ENCODE measurements at places on chromosomes 1 and 21.

- DNase-seq = no peak
Observed at GRCh38 chr1:25664357-25665199, 48.0 kb downstream of the MAN1C1 start.

GRCh38 chr1:7187112-7187493, 401.8 kb downstream of the CAMTA1 start:
- no peak for DNase-seq

DNA sequence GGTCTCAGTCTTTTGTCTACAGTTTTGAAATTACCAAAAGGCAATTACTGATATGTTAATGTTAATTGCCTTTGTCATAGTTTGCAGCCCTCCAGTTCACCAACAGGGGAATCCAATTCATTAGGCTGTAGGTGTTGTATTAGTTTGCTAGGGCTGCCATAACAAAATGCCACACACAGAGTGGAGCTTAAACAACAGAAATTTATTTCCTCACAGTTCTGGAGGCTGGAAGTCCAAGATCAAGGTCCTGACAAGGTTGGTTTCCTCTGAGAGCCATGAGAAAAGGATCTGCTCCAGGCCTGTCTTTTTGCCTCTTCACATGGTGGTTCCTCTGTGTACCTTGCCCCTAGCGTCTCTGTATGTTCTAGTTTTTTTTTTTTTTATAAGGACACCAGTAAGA, 1.3 kb downstream of the RTCA start:
- no peak for DNase-seq

- DNase-seq = no peak
Observed at GRCh38 chr1:33328817-33329216, 7.9 kb upstream of the A3GALT2 start.

DNA sequence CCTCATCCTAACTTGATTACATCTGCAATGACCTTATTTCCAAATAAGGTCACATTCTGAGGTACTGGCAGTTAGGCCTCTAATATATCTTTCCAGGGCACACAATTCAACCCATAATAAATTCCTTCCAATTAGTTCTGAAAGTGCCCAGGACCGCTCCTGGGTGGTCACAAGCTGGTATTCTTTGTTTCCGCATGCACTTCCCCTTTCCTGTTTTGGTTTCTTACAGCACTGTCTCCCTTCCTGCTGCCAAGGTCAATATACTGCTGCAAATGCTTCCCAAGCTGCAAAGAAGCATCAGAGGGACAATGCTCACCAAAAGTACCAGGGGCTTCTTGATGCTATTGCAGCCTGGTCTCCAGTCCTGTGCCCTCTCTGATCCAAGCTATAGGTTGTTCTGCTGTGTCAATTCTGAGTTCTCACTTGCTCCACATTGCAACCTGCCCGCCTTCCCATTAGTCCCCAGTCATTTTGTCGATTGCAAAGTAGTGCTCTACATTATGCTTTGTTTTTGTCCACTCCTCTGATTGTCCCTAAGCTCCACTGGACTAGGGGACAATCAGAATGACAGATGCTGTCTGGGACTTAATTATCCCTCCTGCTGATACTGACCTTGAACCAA, 13.9 kb upstream of the XPR1 start:
- no peak for DNase-seq

GRCh38 chr1:15153842-15154479, 414 bp downstream of the TMEM51 start:
- no peak for DNase-seq

- no peak for DNase-seq
Observed at GRCh38 chr1:243434594-243434993, 178.8 kb downstream of the SDCCAG8 start.

DNA sequence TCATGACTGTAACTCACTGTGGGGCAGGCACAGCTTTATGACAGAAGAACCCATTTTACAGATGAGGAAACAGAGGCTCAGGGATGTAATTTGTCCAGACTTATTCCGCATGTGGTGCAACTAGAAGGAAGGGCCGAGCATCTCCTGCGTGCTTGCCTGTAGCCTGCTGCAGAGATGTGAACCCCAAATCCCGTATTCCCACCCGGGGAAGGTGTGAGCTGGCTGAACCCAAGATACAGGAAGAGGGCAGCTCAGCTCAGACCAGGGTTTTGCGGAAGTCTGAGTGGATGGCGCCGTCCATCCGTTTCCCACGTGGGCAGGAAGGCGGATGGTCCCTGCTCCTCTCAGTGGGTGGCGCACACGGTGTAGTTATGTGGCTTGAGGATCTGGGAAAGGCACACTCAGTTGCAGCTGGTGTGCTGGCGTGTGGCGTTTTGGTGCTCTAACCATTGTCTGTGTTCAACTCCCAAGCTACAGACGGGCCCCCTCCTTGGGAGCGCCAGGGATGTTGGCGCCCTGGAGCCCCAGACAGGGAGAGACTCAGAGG, 1.2 kb downstream of the CROCC start:
- DNase-seq = no peak

DNA sequence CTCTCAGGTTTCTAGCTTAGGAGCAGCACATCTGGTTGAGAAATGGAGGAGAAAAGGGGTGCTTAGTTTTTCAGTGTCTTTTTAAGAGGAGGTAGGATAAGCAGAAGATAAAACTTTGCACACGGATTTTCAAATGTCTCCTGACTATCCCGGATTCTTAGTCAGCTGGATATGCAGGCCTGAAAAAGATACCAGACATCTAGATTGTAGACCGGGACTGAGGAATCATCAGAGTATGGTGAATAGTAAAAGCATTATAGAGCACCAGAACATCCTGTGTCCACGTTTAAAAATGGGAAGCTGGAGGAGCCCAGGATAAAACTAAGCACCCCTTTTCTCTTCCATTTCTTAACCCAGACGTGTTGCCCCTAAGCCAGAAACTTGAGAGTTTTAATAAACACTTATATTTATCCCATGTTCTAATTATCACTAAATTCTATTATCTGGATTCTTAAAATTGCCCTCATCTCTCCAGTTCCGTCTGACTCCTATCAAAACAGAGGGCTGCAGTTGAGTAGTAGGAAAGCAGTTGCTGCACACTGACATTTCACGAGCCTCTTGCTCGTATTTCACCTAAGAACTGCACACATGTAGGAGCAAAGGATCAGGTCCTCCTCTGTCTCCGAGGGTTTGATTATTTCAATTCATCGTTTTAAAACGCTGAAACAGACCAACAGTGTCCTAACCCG, 609 bp downstream of the PIGK start:
- no peak for DNase-seq

GRCh38 chr1:88284066-88284465, 400.0 kb upstream of the PKN2 start:
- no peak for DNase-seq

- DNase-seq = no peak
Observed at GRCh38 chr1:112694363-112694929, 12.5 kb downstream of the RHOC start.

GRCh38 chr1:82778612-82779011, 977.9 kb downstream of the ADGRL2 start:
- DNase-seq = no peak

DNA sequence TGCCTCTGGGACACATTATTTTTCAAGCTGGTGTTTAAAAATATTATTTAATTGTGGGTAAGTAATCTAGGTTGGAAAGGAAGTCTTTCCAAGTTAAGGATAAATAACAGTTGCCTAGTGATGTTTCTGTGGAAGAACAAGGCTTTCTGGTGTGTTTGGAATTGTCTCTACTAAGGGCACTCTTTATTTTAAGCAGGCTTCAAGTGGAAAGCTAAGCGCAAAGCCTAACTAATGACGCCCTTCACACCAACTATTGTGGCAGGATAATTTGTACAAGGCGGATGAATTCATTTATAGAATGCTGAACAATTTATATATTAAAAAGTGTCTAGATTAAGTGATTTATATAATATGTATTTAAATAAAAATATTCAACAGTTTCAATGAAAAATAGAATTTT, 25.1 kb upstream of the RWDD3 start:
- DNase-seq = no peak

GRCh38 chr1:41656068-41656467, 171.6 kb upstream of the EDN2 start:
- DNase-seq = no peak

DNA sequence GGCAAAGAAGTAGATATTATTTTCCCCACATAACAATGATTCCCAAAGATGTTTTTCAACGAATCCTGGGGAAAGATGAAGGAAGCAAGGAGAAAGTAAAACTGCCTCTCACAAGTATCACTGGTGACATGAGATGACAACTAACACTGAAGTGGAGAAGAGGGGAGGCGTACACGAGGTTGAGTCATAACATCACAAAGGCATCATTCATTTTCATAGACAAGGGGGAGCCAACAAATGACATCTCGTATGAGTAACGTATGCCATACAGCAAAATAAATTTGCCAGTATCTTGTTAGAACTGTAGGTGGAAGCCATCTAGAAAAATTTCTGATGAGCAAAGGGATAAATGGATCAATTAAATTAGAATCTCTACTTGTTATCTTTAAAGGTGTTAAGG, 56.6 kb downstream of the ATP1B1 start:
- DNase-seq = no peak

DNA sequence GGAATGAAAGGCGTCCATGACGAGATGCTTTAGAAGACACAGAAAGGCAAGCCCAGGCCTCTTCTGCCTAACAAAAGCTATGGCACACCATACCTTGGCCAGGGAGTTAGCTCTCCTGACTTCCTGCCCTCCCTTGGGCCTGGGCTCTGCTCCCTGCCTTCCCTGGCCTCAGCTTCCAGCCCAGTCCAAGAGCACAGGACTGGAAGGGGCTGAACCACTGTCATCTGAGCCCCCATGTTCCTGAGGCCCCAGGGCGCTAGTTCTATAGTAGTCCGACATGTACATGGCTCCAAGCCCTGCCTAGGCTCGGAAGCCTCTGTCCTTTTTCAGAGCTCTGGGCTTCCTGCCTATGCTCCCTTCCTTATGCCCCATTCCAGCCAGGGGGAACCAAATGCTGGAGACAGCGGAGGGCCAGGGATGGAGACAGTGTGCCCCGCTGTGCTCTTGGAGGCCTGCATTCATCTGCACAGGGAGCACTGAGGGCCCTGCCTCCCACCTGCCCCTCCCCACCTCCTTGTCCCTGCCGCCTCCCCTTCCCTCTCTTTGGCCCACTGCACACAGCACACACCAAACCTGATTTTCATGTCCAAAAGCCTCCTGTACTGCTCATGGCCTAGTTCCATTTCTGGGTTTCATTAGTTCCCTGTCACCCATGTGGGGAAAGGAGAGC, 240.1 kb downstream of the RHOU start:
- no peak for DNase-seq

GRCh38 chr1:4702464-4702863, 48.1 kb downstream of the AJAP1 start:
- DNase-seq = no peak

- DNase-seq = no peak
Observed at GRCh38 chr1:64519901-64520300, 50.0 kb downstream of the CACHD1 start.

GRCh38 chr1:173400387-173400995, 76.6 kb upstream of the PRDX6 start:
- DNase-seq = no peak

DNA sequence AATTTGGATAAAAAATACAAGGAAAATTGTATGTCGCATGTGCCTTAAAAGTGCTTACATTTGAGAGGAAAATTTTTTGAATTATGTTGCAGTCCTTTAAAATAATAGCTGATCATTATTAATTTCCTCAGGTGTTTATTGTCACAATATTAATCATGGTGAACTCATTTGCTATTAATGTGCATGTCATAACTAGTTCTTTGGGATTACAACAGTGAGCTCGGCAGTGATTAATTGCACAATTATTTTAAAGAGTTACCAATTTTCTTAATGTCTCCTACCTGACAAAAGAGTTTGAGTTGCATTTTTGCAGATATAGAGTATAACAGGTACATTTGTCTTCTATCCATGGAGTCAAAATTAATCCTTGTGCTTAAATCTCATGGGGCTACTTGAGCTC, 854.3 kb downstream of the BRINP3 start:
- DNase-seq = no peak

DNA sequence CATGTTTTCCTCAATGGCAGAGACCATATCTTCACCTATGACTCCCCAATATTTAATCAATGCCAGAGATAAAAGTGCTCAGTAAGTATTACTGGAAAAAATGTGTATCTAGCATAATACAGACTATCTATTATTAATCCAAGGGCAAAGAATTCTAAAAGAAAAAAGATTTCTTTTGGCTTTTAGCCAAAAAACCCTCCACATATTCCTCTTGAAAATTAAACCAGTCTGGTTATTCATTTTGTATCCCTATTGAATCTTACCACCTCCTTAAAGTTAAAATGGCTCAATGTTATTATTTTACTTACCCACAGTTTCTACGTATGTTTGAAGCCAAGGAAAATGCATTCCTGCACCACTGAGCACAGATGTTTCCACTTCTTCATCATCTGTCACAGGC, 1.6 kb downstream of the TAF1A start:
- DNase-seq = no peak

GRCh38 chr1:81340239-81340638, 460.5 kb upstream of the ADGRL2 start:
- no peak for DNase-seq

- peak; percentile 24 for DNase-seq
Observed at GRCh38 chr1:100539836-100540536, 2.0 kb downstream of the GPR88 start.

- no peak for DNase-seq
Observed at GRCh38 chr1:155062151-155062686, 1.3 kb upstream of the EFNA4 start.

DNA sequence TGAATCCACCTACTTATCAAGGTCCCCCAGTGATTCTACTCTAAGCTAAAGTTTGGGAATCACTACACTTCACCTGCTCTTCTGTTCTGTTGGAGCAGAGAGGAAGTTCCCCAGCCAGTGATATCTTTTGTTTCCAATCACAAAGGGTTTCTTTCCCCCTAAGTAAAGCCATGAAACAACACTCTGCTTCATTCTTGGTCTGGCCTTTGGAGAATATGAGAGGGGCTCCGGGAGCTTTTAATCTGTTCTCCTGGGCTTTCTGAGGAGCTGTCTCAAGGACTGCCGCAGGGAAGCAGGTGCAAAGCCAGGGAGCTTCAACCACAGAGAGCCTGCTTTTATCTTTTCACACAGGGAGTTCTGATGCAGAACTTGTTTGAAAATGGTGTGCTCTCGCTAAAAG, 10.1 kb upstream of the SLAMF9 start:
- no peak for DNase-seq

DNA sequence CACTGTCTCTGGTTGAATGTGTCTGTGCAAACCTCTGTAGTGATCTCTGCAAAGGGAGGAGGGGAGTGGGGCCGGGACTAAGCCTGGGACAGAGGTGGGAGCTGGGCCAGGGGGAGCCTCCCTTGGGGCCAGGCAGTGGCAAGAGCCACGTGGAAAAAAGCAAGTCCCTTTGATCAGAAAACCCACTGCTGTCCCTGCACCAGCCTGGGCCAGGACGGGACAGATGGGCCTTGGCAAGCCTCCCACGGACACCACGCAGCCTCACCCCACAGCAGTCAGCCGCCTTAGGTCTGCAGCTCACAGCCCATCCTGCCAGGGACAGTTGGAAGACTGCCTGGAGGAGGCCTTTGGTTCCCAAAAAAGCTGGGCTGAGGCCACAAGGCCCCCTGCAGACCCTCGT, 11.7 kb upstream of the TRAPPC10 start:
- no peak for DNase-seq

Data from stimulated activated CD4-positive, alpha-beta T cell treated with anti-CD3 and anti-CD28 coated beads, TNF-alpha, amount 100 ng/mL, for 4 hours (primary cell).